NCI-H1105 treated with DMSO at 0.1 percent for 48 hours (cell line): ENCODE measurements at places on chromosomes 7 and 10.

DNA sequence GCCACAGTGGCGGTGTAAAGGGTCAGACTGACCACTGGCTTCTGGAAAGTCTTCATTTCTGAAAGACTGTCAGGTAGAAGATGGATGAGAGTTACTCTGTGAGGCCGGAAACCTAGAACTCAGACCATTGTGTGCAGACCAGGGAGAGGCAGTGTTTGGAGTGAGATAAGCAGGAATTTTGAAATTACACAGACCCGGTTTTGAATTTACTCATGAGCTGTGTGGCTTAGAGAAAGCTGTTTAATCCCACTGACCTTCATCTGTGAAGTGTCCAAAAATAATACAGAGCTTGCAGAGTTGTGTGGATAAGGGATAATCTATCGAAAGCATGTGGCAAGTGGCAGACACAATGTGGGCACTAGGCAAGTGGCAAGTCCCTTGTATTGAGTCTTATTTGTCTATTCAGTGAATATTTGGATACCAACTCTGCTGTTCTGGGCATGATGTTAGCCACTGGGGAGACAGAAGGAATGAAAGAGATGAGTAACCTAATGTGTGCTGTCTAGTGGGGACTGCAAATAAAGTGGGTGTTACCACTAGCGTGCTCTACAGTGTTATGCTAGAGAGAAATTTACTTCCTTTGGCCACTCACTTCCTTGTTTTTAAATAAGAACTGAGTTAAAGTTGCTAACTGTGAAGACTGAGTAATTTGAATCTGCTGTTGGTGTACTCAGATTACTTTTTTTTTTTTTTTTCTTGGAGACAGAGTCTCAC, 69.4 kb downstream of the KIAA1217 start:
- DNase-seq, result no peak

DNA sequence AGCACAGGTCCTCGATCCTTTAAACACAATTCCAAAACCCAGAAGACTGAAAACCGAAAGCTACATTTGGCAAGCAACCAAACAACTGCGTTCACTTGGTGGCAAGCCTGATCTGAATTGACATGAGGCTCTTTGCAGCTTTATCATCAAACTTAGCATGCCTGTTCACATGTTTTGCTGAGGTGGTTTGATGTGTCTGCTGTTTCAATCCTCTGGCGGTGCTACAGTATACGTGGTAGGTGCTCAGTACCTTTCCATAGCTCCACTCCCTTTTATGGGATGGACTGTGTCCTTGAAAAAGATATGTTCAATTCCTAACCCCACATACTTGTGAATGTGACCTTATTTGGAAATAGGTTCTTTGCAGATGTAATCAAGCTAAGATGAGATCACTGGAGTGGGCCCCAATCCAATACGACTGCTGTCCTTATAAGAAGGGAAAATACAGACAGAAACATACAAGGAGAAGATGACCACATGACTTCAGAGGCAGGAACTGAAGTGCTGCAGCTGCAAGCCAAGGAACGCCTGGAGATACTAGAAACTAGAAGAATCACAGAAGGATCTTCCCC, 33.4 kb downstream of the CCDC6 start:
- no peak for DNase-seq

- no peak for DNase-seq
These were observed 48.6 kb downstream of the MALSU1 start for GRCh38 chr7:23347682-23348180.

DNA sequence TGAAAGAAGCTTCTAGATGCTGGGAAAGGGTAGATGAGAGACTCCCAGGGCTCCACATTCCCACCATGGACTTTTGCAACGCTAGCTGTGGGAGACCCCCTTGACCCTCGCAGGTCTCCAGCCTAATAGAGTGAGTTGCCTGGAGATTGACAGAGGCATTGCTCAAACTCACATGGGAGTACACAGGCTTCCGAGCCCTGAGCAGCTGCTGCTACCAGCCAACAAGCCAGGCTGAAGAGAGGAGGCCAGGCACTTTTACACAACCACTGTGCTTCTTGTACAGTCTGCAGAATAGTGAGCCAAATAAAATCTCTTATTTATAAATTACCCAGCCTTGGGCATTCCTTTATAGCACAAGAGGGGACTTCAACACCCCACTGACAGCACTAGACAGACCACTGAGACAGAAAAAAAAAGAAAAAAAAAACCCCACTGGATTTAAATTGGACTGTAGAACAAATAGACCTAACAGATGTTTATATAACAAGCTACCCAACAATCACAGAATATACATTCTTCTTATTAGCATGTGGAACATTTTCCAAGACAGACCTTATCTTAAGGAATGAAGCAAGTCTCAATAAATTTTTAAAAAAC, 146.2 kb downstream of the ZFAND4 start:
- no peak for DNase-seq

GRCh38 chr10:113414543-113414942, 138.3 kb upstream of the HABP2 start:
- no peak for DNase-seq

DNA sequence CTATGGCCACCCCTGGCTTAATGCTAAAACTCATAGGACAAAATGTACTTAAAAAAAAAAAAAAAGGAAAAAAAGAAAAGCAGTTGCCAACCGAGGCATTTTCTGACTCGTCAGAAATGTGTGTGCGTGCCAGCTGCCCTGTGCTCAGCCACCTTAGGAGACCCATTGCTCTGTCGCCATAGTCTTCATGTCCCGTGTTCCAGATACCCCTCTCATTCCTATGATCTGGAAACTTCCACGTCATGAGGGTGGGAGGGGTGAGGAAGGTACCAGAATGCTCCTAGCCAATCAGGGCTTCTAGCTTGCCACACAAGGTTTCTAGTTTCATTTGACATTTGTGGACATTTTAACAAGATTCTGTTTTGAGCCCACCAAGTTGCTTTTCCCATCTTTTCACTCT, 212.9 kb downstream of the TCF7L2 start:
- DNase-seq, result no peak

- no peak for DNase-seq
These were observed 46.6 kb downstream of the C1GALT1 start for GRCh38 chr7:7228967-7229366.

- no peak for DNase-seq
These were observed 420.4 kb upstream of the ZMIZ1 start for GRCh38 chr10:78648256-78648860.

- DNase-seq, result no peak
These were observed 11.0 kb downstream of the TWIST1 start for GRCh38 chr7:19106241-19107080.

DNA sequence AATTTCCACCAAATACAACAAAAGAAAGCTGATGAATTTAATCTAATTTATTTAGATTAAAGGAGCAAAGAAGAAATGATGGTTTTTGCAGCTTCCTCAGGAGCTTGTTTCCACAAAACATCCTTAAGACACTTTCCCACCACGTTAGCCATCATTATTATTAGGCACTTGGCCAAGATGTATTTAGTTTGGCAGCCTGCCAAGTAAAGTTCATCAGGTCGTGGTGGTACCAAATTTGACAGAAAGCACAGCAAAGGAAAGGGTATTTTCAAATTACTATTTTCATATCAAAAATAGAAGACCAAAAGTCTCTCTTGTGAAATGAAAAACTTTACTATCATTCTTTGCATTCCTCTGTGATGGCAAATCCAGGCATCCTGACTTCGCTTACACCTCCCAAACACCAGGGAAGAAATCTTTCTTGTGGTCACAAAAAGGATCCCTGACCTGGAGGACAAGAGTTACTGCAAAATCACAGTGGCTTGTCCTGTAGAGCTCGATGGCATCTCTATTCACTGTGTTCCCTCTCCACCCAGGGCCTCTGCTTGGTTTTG, 123.1 kb upstream of the INHBA start:
- DNase-seq, result peak; percentile 18

DNA sequence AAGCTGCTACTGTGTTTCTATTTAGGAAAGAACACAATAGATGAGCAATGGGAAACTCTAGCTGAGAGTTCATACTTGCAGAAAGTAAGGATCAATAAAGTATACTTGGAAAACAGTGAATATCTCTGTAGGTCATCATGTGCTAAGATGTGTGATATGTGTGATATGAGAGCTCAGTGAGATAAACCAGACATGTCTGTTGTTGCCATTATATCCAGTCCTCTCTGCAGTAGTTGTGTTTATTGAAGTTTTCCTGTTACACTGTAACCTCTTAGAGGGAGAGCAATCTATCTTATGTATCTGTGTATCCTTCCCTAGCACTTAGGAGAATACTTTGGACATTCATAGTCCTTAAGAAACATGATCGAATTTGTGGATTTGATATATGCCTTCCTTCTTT, 19.1 kb downstream of the TRUB1 start:
- no peak for DNase-seq

GRCh38 chr7:81810476-81811155, 40.8 kb upstream of the HGF start:
- DNase-seq, result no peak

DNA sequence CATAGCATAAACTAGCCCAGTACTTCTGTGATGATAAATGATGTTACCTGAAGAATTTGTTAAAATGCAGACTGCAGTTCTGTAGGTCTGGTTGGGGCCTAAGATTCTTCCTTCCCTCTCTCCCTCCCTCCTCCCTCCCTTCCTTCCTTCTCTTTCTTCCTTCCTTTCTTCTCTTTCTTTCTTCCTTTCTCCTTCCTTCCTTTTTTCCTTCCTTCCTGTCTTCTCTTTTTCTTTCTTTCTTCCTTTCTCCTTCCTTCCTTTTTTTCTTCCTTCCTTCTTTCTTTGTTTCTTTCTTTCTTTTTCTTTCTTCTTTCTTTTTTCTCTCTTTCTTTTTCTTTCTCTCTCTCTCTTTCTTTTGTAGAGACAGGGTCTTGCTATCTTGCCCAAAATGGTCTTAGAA, 3.7 kb upstream of the SLC25A28 start:
- no peak for DNase-seq

DNA sequence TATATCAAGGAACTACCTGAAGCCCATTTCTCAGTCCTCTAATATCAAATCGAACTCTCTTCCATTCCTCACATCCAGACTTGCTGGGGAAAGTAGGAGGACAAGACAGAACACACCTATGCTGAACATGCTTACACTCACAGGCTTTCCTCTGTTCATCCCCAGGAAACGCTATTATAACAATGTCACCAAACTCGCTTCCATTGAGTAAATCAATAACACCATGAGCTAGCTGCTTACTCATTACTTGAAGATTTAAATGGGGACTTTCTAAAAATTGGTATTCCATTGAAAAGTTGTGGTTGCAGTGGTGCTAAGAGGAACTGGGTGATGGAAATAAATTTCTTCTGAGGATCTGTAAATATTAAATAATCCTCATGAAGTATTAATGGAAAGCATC, 88.8 kb downstream of the SLC25A13 start:
- no peak for DNase-seq

DNA sequence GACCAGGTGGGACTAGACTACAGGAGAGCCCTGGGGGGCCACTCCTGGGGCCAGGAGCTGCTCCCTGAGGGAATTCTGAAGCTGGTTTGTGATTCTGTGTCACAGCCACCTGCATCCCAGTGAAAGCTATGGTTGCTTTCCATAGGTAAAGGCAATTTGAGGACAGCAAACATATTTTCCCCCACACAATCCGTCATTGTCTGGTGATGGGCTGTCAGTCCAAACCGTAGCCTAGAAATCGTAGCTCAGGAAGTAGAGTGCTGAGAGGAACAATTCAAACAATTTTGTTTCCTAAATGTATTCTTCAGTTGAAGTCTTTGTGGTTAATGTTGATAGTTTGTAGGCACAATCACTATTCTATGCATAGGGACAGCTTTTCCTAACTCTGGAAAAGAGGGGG, 106.0 kb upstream of the INSYN2A start:
- no peak for DNase-seq

DNA sequence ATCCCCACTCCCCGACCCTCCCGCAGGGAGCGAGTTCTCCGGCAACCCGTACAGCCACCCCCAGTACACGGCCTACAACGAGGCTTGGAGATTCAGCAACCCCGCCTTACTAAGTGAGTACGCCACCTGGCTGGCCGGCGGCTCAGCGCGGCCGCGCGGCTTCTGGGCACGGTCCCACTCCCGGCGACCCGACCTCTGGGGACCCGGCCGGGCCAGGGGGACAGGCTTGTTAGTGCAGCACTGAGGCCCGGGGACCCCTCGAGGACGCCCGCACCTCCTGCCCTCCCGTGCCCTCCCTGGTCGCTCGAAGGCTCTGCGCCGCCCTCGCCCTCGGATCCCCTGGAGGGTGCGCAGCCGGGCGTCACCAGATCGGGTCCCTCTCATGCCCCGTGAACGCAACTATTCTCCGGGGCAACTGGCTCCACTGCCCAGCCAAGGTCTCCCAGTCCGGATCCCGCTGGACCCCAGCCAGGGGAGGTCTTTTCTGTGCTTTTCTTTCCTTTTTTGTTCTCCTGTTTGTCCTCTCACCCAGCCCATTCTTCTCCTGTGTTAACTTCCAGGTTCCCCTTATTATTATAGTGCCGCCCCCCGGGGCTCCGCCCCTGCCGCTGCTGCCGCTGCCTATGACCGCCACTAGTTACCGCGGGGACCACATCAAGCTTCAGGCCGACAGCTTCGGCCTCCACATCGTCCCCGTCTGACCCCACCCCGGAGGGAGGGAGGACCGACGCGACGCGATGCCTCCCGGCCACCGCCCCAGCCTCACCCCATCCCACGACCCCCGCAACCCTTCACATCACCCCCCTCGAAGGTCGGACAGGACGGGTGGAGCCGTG, 81.8 kb downstream of the PAX2 start:
- DNase-seq, result peak; percentile 21

- peak; percentile 78 for DNase-seq
These were observed 119.2 kb downstream of the DPP6 start for GRCh38 chr7:154171422-154171821.

DNA sequence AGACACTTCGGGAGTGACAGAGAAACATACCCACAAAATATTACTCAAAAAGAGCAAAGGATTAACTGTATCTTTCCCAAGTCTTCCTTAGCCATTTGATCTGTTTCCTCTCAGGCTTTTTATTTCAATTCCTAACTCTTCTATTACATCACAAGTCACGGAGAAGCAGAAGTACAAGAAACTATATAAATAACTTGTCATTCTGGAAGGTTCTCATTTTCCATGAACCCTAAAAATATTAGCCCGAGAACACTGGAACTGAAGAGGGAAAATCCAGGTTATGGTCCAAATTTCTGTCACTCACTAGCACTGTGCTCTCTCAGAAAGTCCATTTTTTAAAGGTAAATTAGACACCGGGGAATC, 98.0 kb downstream of the GRB10 start:
- DNase-seq, result no peak

DNA sequence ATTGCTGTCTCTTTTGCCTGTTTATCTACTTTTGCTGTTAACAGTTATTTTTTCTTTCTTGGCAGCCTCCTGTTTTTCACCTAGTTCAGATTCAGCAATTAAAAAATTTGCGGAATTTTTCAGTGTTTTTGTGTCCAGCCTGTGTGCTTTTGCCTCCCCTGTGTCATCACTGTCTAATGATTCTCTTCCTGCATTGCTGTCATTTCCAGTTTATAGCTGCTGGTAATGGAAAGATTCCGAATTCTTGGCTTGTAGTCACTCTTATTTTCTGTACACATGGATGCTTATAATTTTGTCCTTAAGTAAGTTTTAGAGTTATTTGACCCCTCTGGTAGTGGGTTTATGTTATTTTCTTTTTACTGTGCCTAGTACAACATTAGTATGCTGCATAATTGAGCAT, 25.1 kb downstream of the GLRX3 start:
- DNase-seq, result no peak
